ENCODE measurements at places on chromosomes 2 and 18.

- DNase-seq: no peak
Observed at GRCh38 chr18:32078845-32079244, 12.8 kb upstream of the RNF138 start.

- DNase-seq: no peak
Observed at GRCh38 chr2:25885933-25886332, 7.6 kb upstream of the ASXL2 start.

DNA sequence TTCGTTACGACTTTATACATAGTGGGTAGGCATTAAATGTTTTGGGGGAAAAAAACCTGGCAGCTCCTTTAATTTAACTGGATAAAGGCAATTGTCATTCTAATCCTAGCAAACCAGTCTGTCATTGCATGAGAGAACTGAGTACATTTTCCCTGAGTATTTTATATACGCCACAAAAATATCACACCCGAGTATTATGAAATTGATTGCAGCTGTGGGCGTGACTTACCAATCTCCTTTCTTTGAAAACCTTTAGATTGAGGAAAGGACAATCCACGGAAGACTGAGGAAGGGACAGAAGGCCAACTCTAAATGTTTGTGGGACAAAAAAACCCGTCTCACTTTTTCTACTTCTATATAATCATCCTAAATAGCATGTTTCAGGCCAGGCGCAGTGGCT is 9.0 kb downstream of the TM4SF20 start:
- no peak for DNase-seq

DNA sequence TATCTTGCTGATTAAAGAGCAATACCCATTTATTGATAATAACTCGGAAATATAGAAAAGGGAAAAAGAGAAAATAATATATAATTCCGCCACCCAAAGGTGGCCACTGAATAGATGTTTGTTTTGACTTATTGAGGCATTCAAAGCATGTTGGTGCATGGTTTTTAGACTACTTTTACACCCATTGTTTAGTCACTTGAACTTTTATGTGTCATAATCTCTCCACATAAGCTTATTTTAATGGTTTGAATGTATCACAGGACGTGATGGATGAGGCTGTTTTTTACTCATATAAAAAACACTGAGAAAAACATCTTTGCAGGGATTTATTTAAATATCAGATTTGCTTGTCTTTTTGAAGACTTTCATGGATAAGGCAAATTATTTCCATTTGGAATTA is 120.4 kb downstream of the ACKR3 start:
- DNase-seq: no peak

DNA sequence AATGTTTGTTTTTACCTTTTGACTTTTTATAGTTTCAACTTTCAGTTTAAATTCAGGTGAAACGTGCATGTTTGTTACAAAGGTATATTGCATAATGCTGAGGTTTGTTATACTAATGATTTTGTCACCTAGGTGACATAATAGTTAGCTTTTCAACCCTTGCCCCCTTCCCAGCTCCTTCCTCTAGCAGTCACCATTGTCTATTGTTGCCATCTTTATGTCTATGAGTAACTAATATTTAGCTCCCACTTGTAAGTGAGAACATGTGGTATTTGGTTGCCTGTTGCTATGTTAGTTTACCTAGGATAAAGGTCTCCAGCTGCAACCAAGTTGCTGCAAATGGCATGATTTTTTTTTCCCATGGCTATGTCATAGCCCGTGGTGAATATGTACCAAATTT is 322.3 kb upstream of the SETBP1 start:
- DNase-seq: no peak

DNA sequence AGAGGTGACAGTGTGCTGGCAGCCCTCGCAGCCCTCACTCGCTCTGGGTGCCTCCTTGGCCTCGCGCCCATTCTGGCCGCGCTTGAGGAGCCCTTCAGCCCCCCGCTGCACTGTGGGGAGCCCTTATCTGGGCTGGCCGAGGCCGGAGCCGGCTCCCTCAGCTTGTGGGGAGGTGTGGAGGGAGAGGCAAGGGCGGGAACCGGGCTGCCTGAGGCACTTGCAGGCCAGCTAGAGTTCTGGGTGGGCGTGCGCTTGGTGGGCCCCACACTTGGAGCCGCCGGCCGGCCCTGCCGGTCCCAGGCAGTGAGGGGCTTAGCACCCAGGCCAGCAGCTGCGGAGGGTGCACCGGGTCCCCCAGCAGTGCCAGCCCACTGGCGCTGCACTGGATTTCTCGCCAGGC is 1480.9 kb upstream of the SLC39A10 start:
- DNase-seq: no peak

GRCh38 chr2:17672583-17673317 is 80.9 kb downstream of the SMC6 start:
- DNase-seq: no peak

GRCh38 chr2:156986339-156986988 is 271.0 kb upstream of the GALNT5 start:
- DNase-seq: no peak

DNA sequence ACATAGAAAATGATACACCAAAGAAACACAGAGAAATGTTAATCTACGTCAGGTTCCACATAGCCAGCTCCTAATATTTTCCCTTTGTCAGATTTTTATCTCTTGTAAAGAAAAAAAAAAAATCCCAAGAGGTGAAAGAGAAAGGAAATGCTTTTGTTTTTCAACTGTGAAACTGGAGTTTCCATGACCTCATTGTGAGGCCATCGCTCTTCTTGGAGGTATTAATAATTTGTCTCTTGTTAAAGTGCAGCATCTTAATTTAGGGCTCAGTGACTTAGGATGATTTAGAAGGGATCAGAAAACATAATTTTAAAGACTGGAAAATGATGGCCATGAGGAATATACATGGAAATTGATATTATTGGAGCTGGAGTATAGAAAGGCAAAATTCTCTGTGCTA is 21.7 kb downstream of the ARHGAP28 start:
- no peak for DNase-seq

GRCh38 chr2:135265960-135266490 is 213.9 kb downstream of the RAB3GAP1 start:
- no peak for DNase-seq

- DNase-seq: no peak
Observed at GRCh38 chr18:12038082-12038638, 55.5 kb upstream of the ANKRD62 start.

DNA sequence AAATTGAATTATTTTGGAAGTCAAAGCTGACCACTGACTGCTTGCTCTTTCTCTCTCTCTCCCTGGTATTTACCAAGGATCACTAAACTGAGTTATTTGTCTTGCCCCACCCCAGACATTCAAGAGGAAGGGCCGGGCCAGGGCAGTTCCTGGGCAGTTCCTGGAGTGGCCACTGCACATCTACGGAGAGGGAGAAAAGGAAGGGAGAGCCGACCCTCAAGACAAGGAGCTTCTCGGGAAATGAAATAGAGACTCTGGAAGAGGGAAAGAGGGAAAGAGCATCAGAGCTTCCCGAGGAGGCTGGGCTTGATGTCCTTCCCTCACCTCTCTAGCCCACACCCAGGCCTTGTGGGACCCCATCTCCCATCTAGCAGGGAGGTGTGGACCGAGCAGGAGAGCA is 83.1 kb downstream of the SEPTIN10 start:
- DNase-seq: no peak

DNA sequence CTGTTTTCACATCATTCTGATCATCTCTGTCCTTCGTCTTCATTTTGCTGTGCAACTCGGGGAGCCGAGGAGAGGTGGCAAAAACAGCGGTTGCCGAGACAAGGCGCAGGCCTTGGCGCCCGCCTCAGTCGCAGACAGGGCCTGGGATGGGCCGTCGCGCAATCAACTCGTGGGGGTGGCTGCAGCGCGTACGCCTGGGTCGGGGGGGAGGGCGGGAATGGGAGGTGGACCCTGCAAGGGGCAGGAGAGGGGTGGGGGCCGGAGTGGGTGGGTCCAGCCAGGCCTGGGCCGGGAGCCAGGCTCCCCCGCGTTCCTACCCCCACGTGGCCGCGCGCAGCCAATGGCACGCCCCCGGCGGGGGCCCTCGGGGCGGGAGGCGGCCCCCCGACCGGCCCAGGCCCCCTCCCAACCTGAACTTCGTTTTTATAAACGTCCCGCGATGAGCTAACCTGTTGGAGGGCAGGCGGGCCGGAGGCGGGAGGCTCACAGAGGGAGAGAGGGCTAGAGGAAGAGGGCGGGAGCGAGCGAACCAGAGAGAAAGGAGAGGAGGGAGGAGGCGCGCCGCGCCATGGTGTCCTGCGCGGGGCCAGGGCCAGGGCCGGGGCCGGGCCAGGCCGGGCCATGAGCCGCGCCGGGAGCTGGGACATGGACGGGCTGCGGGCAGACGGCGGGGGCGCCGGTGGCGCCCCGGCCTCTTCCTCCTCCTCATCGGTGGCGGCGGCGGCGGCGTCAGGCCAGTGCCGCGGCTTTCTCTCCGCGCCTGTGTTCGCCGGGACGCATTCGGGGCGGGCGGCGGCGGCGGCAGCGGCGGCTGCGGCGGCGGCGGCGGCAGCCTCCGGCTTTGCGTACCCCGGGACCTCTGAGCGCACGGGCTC is at the start of gene HOXD13:
HOXD13 (plus strand) TSS at position 452 of the 875 bp plus-strand sequence; CDS start at position 622, 170 bp downstream.
- DNase-seq: no peak

- no peak for DNase-seq
Observed at GRCh38 chr2:184793176-184793575, 194.8 kb downstream of the ZNF804A start.

DNA sequence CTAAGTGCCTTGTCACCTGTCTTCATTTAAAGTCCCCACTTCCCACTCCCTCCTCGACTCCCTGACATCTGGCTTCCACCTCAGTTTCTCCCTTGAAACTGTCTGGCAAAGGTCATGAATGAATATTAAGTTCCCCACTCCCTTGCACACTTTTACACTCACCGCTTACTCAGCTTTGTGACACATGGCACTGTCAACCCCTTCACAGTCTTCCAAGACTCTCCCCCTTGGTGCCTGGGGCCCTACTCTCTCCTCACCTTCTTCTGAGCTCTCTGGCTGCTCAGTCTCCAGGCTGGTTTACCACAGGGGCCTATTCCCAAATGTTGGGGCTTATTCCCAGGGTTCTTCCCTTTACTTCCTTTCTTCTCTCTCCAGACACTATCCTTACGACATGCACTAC is 17.9 kb upstream of the PTPN4 start:
- no peak for DNase-seq

GRCh38 chr2:209629597-209629996 is 142.0 kb upstream of the UNC80 start:
- peak; percentile 85 for DNase-seq

GRCh38 chr2:178553047-178553446 is 72.8 kb downstream of the PLEKHA3 start:
- no peak for DNase-seq

GRCh38 chr2:3631851-3632659 is 25.9 kb upstream of the ALLC start:
- DNase-seq: no peak

GRCh38 chr2:234917211-234917975 is 34.4 kb upstream of the SH3BP4 start:
- no peak for DNase-seq

DNA sequence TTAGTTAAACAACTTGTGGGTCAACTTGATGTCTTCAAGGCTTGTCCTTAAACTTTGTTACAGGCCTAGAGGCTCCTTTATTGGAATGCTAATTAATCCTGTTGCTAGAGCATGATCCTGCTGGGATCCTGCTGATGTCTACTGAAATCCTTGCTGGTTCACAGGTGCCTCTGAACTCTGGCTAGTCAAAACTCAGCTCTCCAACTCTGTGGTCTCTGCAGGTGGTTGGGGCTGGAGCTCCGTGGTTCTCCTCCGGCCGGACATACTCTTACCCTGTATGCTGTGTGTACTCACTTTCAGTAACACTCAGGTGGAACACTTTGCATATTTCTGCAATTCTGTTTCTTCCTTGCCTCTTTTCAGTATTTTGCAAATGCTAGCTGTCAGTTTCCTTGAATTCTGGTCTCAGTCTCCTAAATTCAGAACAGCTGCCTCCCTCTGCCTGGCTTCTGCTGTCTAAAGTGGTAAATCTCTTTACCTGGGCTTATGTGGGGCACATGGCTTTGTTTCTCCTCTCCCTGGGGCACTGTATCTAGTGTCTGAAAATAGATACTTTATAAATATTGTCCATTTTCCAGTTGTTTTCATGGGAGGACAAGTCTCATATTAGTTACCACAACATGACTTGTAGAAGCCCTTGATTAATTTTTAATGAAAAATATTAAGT is 113.0 kb downstream of the ATP9B start:
- DNase-seq: no peak

DNA sequence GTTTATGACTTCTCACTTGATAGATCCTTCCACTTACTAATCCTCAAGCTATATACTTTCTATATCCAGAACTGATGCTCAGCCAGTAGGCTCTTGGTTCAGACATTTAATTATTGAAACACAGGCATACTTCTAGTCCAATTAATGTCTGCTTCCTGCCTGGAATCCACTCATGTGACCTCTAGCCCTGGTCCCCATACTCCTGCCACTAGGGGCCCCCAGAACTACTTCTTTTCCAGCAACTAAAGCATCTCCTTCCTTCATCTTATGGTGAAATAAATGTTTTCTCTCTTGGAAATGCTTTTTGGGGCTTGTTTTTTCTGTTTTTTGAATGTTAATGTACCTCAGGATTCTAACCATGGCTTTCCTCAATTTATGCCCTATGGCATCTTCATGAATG is 527.6 kb downstream of the SATB2 start:
- no peak for DNase-seq

- no peak for DNase-seq
Observed at GRCh38 chr2:11742702-11743357, 3.6 kb upstream of the LPIN1 start.

DNA sequence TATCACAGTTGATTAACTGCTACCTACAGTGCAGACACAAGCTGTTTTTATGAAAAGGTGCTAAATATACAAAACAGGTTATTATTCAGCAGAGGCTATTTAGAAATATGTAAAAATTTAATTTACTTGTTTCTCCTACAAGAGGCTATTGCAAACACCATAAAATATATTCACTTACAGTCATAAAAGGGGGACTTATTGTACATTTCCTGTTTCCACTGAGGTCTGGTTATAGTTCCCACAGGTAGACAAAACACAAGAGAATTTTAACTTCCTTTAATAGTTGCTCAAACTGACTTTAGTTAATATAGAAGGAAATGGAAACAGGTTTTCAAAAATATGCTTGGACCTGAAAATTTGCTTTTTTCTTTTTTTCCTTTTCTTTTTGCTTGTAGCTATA is 40.0 kb upstream of the FRZB start:
- no peak for DNase-seq

- no peak for DNase-seq
Observed at GRCh38 chr2:203892207-203892606, 24.6 kb downstream of the CTLA4 start.

DNA sequence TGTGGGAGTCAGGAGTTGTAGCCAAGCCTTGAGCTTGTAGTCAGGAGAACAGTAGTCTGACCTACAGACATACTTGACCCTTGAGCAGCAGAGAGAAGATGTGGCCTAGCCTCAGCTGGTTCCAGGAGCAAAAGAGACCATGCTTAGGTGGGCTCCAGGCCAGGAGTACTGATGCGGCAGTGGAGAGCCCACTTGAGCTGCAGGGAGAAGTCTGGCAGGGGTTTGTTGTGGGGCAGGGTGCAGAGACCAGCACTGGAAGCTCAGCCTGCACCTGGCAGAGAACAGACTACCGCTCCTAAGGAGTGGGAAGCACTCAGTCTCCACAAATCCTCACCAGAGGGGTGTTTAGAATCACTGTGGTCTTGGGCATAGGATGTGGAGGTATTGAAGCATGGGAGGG is 197.9 kb downstream of the TPGS2 start:
- peak; percentile 7 for DNase-seq
